Osteoblast (primary cell): ENCODE measurements at places on chromosomes 3 and 15. TPM values are rescaled to one million over a fixed set of nuclear protein-coding genes. Genes with fewer than 3 reads are reported as not detected.

ST6GAL1 gene
- 8.0 and 9.1 TPM in 2 replicates for total RNA-seq

PYGO1 gene
- total RNA-seq, result 15.6 and 18.0 TPM in 2 replicates

GOLGA6L7 gene
- total RNA-seq, result not detected in 2 replicates

DNAH12 gene
- total RNA-seq, result under 0.01 TPM in 2 replicates

GNB4 gene
- total RNA-seq, result 79.3 and 92.3 TPM in 2 replicates

TF gene
- 0.36 and 0.88 TPM in 2 replicates for total RNA-seq

HCN4 gene
- total RNA-seq, result not detected in 2 replicates

EFCAB12 gene
- total RNA-seq, result under 0.01 TPM in 2 replicates

SMAD6 gene
- 28.9 and 31.8 TPM in 2 replicates for total RNA-seq

CACNA1D gene
- total RNA-seq, result under 0.01 and 0.29 TPM in 2 replicates

SLC9A9 gene
- total RNA-seq, result 6.5 and 8.3 TPM in 2 replicates

LRRIQ4 gene
- total RNA-seq, result under 0.01 and 0.29 TPM in 2 replicates

SLC28A2 gene
- not detected in 2 replicates for total RNA-seq

NOX5 gene
- total RNA-seq, result 0.29 and 0.36 TPM in 2 replicates

PLXNA1 gene
- total RNA-seq, result 91.3 and 107 TPM in 2 replicates

TMEM40 gene
- not detected in 2 replicates for total RNA-seq

RPS27L gene
- total RNA-seq, result 263 and 281 TPM in 2 replicates

CEP19 gene
- total RNA-seq, result 3.6 and 3.8 TPM in 2 replicates

CFAP44 gene
- total RNA-seq, result 5.6 and 5.8 TPM in 2 replicates

IL17RC gene
- 42.1 and 47.0 TPM in 2 replicates for total RNA-seq

AEN gene
- total RNA-seq, result 43.9 and 46.3 TPM in 2 replicates

LYSMD2 gene
- total RNA-seq, result 3.3 and 4.7 TPM in 2 replicates

PRICKLE2 gene
- total RNA-seq, result 18.8 and 25.0 TPM in 2 replicates

HESX1 gene
- total RNA-seq, result 0.29 and 0.72 TPM in 2 replicates

DOCK3 gene
- 0.29 and 0.36 TPM in 2 replicates for total RNA-seq

C3orf20 gene
- under 0.01 and 0.29 TPM in 2 replicates for total RNA-seq

HTR3E gene
- total RNA-seq, result not detected in 2 replicates

PRR20G gene
- total RNA-seq, result not detected in 2 replicates
